ENCODE measurements at places on chromosomes 5 and 9. TPM values are rescaled to one million over a fixed set of nuclear protein-coding genes. Genes with fewer than 3 reads are reported as not detected.

Gene WNT8A
- not detected for total RNA-seq

Gene YTHDC2
- total RNA-seq, result 24.0 TPM

Gene CDH9
- total RNA-seq, result 0.16 TPM

Gene SPARC
- 5,653 TPM for total RNA-seq

Gene PAX5
- not detected for total RNA-seq

Gene TEK
- total RNA-seq, result 3.8 TPM

Gene SLC28A3
- total RNA-seq, result 0.16 TPM

Gene YIPF5
- total RNA-seq, result 83.9 TPM

Gene NXNL2
- 0.74 TPM for total RNA-seq

Gene SLC1A1
- 41.7 TPM for total RNA-seq

DNA sequence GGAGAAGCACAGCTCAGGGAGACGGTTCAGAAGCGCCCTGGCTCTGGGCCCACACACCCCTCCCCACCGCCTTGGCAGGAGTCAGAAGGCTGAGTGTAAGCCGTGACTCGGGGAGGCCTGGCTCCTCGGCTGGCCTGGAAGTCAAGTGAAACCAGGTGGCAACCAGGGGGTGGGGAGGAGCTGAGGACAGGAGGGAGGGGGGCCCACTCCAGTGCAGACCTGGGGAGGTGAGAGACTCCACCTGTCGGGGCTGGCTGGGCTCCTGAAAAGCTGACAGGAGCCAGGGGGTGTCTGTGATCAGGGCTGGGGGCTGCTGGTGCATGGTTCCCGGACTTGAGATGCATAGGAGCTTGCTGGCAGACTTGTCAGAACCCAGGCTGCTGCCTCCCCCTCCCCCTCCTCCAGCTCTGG is 150.2 kb upstream of the PHYKPL start:
- DNase-seq, result no peak

GRCh38 chr9:107874591-107875369 is 385.2 kb upstream of the KLF4 start:
- no peak for DNase-seq

- DNase-seq, result no peak
Measured at GRCh38 chr5:141490271-141490670, 1.4 kb downstream of the PCDHGC5 start.

DNA sequence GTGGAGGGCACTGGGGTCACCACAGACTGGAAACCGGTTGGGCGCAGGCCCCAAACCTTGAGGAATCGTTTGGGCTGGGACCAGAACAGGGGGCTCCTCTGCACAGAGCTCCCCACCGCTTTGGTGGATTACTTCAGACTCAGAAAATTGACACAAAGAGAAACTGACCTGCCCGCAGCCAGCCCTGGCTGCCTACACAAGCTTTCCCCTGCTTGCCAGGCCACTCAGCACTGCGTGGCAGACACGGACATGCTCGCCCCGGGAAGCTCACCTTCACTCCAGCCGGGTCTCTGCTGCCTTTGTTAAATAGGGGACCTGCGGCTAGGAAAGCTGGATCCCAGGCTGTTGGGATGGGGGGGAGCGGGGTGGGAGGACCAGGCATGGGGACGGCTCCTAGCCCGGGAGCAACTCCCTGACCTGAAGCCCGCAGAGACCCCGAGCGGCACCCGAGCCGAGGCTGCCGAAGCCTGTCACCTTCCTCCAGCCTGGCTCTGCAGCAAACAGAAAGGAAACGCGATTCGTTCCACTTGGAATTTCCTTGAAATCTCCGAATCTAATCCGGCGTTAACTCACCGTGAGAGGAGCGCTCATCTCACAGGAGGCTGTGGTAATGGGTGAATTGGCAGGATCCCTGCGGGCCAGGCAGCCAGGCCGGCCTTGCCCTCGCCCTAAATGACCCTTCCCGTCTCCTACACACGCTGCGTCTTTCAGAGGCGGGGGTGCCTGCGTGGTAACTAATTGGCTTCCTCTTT is 8.8 kb downstream of the PAX5 start:
- no peak for DNase-seq

DNA sequence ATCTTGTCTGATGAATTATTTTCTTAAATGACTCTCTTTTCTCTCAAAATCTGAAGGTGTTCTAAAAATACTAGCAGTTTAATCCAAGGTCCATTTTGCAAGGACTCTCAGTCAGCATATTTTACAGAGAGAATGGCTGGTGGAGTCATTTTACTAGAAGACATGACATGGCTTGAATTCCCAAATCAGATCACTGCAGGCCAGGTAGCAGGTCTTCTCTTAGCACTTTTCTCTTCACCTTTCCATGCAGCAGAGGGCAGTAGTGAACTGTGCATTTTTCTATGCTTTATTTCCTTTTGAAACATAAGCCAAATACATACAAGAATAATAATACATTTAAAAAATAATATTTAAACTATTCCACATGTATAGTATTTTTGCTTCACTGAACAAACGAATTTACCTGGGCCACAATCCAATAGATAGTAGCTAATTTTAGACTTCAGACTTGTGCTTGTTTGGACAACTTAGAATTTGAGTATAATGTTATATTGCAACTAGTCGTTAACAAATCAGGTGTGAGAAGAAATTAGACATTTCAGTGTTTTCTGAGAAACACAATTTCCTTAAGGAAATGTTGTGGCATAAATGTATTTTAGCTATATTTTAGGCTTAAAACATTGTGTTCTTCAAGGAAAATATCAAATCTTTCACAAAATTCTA is 289.4 kb upstream of the DAB2 start:
- DNase-seq, result peak; percentile 84

DNA sequence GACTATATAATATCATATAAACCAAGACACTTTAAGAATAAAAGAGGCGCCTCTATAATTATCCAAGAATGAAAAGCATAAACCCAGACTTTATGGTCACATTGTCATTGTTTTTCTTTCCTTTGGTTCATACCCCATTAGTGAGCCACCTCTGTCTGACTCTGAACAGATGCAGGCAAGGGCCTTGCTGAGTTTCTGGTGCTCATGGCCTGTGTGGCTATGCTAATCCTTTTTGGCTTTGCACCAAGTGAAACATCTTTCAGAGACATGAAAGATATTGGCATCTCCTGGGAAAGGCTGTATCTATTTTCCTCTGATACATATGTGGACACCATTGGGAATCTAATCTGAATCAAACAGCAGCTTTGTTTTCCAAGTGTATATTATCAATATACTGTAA is 222.5 kb downstream of the CHSY3 start:
- no peak for DNase-seq

- DNase-seq, result peak; percentile 45
Measured at GRCh38 chr9:134775081-134775951, 105.3 kb upstream of the FCN2 start.

GRCh38 chr9:77997611-77998284 is 33.9 kb downstream of the GNAQ start:
- no peak for DNase-seq

- DNase-seq, result no peak
Measured at GRCh38 chr5:154653764-154654485, 101.3 kb upstream of the LARP1 start.

GRCh38 chr5:168408561-168409305 is 77.5 kb upstream of the RARS1 start:
- DNase-seq, result peak; percentile 71

GRCh38 chr9:35795695-35796094 is 4.3 kb downstream of the NPR2 start:
- no peak for DNase-seq

GRCh38 chr9:126587187-126588185 is 26.2 kb upstream of the LMX1B start:
- peak; percentile 31 for DNase-seq

DNA sequence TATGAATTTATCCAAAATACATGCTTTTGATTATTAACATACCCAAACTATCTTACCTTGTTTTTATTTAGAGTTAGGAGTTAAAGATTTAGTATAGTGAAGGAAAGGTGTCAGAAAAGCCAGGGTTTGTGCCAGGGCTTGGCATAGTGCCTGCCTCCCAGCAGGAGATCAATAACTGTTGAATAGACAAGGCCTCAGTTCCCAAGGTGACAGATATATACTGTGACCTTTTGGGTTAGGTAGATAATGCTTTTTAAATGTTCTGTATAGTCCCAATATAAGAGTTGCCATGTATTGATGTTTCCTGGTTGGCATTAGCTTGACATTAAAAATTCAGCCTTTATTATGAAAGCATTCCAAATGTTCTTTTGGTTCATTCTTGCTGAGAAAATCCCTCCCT is 121.8 kb downstream of the MCTP1 start:
- DNase-seq, result no peak

- DNase-seq, result no peak
Measured at GRCh38 chr5:99706160-99706559, 777.4 kb upstream of the CHD1 start.

DNA sequence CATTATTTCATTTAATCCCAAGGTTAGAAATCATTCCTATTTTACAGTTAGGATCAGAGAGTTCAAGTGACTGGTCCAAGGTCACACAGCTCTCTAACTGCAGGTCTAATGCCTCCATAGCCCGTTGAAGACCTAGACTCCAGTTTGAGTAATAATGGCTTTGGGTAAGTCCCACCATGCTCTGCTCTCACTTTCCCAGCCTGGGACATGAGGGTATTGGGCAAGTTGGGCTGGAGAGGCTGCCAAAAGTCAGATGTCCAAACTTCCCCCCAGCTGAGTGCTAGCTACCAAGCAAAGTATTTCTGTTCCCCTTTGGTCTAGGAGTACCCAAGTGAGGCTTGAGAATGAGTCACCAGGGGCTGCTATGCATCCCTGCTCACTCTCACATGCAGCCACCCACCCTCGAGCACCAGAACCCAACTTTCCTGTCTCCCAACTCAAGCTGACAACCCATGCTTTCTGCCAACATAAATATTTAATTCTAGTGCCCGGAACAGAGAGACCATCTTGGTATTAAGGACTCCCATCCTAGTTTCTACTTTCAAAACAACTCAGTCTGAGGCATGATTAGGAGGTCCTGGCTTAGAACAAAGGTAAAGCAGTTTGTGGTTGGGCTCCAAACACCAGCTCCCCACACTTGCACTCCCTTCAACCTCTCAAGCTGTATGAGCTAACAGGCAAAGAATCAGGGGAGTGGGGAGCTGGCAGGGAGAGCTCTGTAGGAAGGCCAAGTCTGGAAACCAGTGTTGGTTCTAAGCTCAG is 236.5 kb upstream of the TRIM32 start:
- peak; percentile 84 for DNase-seq

GRCh38 chr5:128613128-128613527 is 75.1 kb upstream of the FBN2 start:
- no peak for DNase-seq

DNA sequence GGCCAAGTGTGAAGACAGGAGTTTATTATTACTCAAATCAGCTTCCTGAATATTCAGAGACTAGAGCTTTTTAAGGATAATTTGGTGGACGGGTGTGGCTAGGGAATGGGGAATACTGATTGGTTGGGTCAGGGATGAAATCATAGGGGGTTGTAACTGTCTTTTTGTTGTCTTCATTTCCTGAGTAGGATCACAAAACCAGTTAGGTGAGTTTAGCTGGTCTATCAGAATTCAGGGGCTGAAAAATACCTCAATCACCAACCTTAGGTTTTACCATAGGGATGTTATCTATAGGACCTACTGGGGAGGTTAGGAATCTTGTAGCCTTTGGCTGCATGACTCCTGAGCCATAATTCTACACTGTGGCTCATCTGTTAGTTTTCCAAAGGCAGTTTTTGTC is 235.8 kb downstream of the YTHDC2 start:
- DNase-seq, result no peak

GRCh38 chr5:111299831-111300432 is 75.7 kb downstream of the CAMK4 start:
- no peak for DNase-seq

DNA sequence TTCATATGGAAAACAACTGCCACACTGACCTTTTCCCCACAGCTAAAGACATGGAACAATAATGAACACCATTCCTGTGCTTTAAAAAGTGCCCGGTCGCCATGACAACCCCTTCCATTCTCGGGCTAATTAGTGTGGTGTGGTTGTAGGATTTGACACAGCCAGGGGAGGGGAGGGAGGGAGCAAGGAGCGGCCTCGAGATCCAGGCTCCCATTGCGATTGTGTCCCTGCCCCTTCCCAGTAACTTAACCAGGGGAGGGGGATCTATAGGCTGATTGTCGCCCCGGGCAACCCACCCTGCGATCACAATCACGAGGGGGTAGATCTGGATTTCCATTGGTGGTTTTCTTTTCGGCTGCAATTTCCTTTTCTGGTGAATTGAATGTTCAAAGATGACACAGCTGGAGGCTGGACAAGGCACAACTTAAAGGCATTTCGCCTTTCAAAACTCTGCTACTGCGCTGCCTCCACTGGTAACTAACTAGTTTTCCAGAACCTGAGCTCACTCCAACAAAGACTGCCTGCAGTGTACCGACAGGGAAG is 96.7 kb upstream of the RETREG1 start:
- peak; percentile 67 for DNase-seq

DNA sequence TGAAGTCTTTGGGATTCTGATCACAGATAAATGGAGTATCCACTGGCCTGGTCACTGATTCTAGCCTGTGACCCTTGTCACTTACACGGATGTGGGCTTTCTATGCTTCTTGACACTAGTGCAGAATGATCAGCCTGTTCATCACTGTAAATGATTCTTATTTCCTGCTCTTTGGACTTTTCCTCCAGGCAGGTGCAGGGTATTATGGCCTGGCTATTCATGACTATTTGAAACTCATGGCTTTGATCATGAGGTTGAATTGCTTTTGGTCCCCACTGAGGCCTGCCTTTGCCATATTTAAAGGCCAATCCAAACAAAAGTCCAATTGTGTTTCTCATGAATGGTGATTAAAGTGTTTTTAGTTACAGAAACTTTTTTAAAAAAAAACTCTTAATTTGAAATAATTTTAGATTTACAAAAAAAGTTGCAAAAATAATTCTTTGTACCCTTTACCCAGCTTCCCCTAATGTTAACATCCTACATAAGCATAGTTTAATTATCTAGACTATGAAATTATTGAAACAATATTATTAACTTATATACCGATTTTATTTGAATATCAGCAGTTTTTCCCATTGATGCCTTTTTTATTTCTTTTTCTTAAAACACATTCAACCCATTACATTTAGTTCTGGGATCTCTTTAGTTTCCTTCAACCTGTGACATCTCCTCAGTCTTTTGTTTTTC is 68.1 kb downstream of the GALNT10 start:
- no peak for DNase-seq

- DNase-seq, result no peak
Measured at GRCh38 chr5:143187495-143187894, 216.0 kb downstream of the NR3C1 start.

- DNase-seq, result no peak
Measured at GRCh38 chr5:42878041-42878440, 66.3 kb upstream of the SELENOP start.

GRCh38 chr5:1443991-1444360 is 1.3 kb downstream of the SLC6A3 start:
- no peak for DNase-seq

DNA sequence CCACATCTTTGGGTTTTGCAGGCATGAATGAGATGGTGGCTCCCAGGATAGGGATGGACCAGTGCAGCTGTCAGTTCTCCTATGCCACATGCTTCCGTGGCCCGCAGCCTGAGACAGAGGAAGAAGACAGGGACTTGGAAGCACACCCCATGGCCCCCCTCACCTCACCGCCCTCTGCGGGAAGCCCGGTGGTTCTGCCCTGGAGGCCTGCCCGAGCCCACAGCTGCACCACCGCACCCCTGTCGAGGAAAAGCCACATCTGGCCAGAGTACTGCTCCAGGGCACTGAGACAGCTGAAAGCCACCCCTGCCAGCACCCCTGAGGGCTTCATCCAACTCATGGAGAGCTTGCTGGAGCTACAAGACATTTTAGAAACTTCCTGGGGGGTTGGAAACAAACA is 7.6 kb upstream of the TRMT10B start:
- no peak for DNase-seq

- DNase-seq, result peak; percentile 23
Measured at GRCh38 chr9:21395778-21396717, 10.8 kb upstream of the IFNA2 start.
